Stimulated activated CD4-positive, alpha-beta T cell treated with anti-CD3 and anti-CD28 coated beads, Interleukin-1b, Interleukin-23, amount 100 ng/mL, for 4 hours (primary cell): ENCODE measurements at places on chromosomes 5 and 9.

DNA sequence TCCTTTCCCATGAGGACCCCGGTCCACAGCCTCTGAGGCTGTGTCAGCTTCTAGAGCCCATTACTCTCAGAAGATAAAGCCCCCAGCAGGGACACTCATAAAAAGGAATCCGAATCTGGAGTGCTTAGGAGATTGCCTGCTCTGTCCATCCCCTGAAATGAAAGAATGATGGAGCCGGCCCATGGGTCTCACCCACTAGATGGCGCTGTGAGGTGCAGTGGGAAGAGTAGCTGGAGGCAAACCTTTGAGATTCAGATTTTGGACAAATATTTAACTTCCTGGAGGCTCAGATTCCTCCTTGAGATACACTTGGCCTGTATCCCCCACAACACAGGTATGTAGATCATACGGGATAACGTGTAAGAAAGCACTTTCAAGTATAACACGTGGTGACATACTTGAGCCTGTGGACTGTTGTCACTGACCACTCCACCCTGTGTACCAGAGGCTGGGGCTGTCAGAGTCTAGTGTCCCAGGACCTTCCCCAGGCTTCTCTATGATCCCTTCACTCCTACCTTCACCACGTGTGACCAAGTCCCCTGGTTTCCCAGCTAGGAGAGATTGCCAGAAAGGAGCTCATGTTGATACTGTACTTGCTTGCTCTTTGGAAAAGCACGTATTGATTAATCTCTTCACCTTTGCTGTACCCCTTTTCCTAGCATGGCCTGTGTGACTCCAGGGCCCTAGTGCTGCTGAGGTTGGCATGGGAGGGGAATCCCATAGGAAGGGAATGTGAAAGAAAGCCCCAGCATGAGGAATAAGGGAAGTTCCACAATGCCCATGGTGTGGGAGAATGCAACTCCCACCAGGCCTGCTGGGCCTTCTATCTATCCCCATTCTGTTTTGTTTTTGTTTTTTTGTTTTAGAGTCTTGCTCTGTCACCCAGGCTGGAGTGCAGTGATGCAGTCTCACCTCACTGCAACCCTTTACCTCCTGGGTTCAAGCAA lies 32.1 kb downstream of the TRMO start:
- peak; percentile 67 for DNase-seq

GRCh38 chr5:112823181-112823580 lies 37.9 kb upstream of the SRP19 start:
- DNase-seq: no peak

- no peak for DNase-seq
Observed at GRCh38 chr5:103255691-103256090, 2.9 kb upstream of the MACIR start.

DNA sequence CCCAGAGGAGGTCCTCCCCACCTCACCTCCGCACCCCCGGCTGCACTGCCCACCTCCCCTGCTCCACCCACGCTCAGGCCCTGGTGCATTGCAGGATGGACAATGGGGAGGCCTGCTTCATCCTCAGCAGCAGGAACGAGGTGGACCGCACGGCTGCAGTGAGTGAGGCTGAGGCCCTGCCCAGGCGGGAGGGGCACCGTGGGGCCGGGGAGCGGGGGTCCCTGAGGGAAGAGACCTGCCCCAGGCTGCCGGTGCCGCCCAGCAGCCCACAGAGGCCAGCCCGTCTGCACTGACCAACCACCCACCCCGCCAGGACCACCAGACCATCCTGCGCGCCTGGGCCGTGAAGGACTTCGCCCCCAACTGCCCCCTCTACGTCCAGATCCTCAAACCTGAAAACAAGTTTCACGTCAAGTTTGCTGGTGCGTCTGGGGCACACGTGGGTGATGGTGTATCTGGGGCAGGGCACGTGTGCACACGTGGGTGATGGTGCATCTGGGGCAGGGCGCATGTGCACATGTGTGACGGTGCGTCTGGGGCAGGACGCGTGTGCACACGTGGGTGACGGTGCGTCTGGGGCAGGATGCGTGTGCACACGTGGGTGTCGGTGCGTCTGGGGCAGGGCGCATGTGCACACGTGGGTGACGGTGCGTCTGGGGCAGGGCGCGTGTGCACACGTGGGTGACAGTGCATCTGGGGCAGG lies 66.7 kb downstream of the KCNT1 start:
- no peak for DNase-seq

GRCh38 chr5:44275329-44275728 lies 113.9 kb downstream of the FGF10 start:
- DNase-seq: no peak

GRCh38 chr5:127060470-127060985 lies 12.8 kb downstream of the C5orf63 start:
- DNase-seq: no peak

DNA sequence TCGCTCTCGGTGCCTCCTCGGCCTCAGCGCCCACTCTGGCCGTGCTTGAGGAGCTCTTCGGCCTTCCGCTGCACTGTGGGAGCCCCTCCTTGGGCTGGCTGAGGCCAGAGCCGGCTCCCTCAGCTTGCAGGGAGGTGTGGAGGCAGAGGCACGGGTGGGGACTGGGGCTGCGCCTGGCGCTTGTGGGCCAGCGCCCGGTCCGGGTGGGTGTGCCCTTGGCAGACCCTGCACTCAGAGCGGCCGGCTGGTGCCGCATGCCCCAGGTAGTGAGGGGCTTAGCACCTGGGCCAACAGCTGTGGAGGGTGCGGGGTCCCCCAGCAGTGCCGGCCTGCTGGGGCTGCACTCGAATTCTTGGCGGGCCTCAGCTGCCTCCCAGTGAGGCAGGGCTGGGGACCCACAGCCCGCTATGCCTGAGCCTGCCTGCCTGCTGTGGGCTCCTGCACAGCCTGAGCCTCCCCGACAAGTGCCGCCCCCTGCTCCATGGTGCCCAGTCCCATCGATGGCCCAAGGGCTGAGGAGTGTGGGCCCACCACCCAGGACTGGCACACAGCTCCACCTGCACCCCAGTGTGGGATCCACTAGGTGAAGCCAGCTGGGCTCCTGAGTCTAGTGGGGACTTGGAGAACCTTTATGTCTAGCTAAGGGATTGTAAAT lies 2085.2 kb upstream of the ACO1 start:
- no peak for DNase-seq
